SK-N-MC (cell line): ENCODE measurements at places on chromosomes 7 and 10.

DNA sequence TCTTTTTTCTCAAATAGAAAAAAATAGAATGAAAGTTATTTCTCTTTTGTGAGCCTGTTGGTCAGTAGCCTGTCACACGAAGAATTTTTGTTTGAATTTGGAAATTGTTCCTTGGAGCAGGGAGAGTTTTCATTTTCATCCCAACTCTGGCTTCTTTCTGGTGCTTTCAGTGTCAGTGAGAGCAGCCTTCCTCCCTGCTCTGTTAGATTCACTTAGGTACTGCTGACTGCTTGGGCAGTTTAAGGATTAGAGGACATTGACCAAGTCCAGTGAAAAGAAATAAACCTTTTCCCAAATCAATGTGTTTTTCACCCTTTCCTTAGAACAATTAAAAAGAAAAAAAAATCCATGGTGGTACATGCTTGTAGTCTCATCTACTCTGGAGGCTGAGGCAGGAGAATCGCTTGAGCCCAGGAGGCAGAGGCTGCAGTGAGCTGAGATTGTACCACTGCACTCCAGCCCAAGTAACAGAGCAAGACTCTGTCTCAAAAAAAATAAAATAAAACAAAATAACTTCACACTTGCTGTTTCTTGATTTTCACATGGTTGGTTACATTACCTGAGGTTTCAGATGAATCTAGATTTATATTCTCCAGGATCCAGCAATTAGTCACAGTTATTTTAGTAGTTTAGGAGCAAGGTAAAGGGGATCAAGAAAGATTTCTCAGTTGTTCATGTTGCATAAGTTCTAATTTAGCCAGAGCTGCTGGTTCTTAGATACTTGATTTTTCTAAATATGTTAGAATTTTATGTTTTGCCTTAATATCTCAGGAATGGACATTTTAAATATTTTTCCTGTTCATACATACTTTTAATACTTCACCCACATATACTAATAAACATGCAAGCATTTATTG, 63.1 kb downstream of the ZNRF2 start:
- no peak for DNase-seq

GRCh38 chr7:120064565-120064964, 208.4 kb upstream of the KCND2 start:
- no peak for DNase-seq

GRCh38 chr7:28478656-28479055, 66.3 kb downstream of the CREB5 start:
- DNase-seq: no peak

DNA sequence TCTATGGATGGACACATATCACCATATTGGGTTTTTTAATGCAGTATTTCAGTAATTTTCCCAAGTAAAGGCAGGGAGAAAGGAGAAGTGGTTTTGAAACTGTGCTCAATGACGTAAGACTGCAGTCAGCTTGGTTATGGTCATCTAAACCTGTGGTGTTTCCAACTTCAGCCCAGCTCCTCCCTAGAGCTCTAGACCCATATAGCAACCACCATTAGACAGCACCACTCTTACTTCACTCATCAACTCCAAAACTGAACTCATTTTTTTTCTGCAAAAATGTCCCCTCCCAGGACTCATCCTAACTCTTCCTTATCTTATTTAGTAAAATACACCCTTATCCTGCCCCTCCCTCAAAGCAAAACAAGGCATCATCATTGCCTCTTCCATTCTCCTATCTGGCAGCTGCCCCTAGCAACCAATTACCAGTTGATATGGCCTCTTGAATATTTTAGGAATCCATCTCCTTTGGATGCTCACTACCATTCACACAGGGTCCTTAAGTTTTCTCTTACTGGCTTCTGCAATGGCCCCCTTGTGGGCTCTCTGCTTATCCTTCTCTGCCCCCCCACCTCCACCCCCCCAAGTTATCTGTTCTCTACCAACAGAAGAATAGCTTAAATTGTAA, 1.5 kb upstream of the RALA start:
- DNase-seq: no peak

GRCh38 chr10:107548301-107548700, 383.8 kb upstream of the SORCS1 start:
- DNase-seq: no peak

DNA sequence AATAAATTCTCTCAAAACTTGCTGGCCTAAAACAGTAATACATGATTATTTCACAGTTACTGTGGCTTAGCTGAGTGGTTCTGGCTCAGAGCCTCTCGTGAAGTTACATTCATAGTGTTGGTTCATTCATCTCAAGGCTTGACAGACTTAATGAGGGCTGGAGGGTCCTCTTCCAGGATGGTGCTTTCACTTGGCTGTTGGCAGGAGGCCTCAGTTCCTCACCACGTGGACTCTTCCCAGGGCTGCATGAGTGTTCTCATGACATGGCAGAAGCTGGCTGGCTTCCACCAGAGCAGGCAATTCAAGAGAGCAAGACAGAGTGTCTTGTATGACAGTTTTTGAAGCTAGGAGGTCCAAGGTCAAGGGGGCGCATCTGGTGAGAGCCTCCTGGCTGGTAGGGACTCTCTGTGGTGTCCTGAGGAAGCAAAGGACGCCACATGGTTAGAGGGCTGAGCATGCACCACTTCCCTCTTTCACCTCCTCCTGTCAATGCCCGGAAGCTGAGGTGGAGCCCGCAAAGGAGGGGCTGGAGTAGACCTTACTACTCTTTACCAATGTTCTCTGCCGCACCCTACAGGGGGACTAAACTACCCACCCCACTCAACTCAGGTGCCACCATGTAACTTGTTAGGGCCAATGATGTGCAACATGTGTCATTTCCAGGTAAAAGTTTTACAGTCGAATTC, 58.2 kb upstream of the YAE1 start:
- DNase-seq: no peak

- no peak for DNase-seq
Measured at GRCh38 chr7:116689790-116690259, 17.8 kb downstream of the MET start.

DNA sequence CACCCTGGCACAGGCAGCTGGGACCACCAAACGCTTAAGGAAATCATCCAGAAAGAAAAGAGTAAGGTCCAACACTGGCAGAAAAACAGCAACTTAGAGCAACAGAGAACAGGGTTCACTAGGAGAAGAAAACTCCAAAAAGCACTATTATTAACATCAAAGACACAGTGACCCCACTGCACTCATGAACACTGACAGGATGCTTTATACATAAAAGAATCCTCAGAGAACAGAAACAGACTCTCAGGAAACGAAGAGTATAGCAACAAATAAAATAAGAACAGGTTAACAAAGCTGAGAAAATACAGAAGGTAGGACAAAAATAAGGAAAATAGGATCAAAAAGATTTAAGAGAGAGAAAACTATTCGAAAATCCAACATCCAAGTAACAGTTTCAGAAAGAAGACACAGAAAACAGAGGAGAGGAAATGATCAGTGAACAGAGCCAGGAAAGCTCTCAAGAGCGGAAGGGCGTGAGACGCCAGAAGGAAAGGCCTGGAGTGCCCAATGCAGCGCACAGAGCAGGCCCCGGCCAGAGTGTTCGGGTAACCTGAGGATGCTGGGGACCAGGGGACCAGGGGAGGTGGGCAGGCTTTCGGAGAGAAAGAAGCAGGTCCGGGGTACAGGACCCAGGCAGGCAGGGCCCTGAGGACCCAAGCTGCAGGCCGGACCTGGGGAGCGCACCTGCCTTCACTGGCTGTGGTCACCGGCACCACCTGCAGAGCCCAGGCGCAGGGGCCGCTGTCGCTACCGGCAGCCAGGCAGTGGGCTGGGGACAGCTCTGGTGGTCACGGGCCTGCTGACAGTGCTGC, 258.2 kb downstream of the MAD1L1 start:
- no peak for DNase-seq

- DNase-seq: no peak
Measured at GRCh38 chr10:119650692-119651513, at the start of gene BAG3. Gene BAG3, plus strand, starts transcription at chr10:119651380. Its CDS starts 296 bp downstream, at chr10:119651676.

- DNase-seq: no peak
Measured at GRCh38 chr10:12006671-12007070, 35.9 kb downstream of the UPF2 start.

DNA sequence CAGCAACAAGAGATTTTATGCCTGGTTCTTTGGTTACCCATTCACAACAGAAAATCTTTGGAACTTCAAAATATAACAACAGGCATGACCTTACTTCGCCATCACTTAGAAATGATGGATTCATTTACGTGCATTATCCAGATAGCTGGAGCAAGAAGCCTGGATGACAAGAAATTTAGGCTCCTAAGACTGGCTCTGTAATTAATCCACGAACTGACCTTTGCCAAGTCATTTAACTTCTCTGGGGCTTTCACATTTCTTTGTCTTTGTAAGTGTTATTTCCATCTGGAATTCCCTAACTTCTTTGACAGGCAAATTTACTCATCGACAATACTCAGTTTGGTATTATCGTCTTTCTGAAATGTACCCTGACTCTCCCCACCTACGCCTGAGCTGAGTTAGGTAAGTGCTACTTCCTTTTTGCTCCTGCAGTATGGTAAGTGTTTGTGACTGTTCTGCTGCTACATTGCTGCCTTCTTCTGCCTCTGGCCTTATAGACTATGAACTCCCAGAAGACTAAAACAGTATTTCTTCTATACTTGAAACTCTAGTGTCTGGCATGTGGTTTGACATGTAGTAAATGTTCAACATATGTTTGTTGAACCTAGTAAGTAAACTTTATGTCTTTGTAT, 5.5 kb upstream of the MDFIC start:
- DNase-seq: no peak

- DNase-seq: no peak
Measured at GRCh38 chr10:95247881-95248583, 42.8 kb downstream of the PDLIM1 start.

DNA sequence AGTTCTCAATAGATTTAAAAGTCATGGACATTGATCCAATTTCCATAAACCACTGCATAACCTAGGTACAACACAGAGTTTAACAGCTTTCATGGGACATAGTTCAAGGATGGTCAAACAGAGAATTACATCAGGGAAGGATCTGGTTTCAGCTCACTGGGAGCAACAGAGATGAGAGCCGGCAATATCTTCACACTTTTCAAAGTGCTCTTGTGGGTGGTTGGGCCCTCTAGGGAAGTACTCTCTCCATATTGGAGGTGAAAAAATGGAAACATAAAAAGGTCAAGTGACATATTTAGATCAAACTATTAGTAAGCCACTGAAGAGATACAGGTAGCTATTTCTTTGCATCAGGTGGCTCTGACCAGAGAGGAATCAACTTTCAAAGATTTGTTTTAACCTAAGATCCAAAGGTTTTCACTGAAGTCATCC, 61.8 kb upstream of the LRRN3 start:
- no peak for DNase-seq

DNA sequence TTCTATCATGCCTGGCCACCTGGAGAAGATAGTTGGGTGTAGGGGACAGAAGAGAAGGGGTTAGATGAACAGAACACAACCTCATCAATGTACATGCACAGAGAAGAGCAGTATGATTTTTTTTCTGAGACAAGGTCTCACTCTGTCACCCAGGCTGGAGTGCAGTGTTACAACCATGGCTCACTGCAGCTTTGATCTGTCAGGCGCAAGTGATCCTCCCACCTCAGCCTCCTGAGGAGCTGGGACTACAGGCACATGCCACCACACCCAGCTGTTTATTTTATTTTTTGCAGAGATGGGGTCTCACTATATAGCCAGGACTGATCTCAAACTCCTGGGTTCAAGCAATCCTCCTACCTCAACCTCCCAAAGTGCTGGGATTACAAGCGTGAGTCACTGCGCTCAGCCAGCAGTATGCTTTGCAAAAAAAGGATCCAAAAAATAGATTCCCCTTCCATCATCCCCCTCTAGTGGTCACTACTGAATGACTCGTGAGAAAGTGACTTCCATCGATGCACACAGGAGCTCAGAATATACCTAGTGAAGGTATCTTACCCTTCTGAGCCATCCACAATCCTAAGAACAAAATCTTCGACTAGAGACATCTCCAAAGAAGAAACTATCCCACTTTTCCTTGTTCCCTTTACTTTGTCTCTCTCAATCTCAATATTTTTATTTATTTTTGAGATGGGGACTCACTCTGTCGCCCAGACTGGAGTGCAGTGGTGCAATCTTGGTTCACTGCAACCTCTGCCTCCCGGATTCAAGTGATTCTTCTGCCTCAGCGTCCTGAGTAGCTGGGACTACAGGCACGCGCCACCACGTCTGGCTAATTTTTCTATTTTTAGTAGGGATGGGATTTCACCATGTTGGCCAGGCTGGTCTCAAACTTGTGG, 21.0 kb downstream of the ZCWPW1 start:
- no peak for DNase-seq

GRCh38 chr10:122281751-122282150, 10.7 kb downstream of the BTBD16 start:
- DNase-seq: no peak

GRCh38 chr7:73870041-73870492, 9.1 kb downstream of the TMEM270 start:
- no peak for DNase-seq

GRCh38 chr10:93718937-93719725, 16.7 kb upstream of the FRA10AC1 start:
- no peak for DNase-seq

GRCh38 chr10:44990302-44990655, 10.4 kb upstream of the ZNF22 start:
- no peak for DNase-seq

- DNase-seq: no peak
Measured at GRCh38 chr10:35351021-35351420, 14.7 kb downstream of the CCNY start.

GRCh38 chr10:36171953-36172940, 530.2 kb upstream of the FZD8 start:
- no peak for DNase-seq

DNA sequence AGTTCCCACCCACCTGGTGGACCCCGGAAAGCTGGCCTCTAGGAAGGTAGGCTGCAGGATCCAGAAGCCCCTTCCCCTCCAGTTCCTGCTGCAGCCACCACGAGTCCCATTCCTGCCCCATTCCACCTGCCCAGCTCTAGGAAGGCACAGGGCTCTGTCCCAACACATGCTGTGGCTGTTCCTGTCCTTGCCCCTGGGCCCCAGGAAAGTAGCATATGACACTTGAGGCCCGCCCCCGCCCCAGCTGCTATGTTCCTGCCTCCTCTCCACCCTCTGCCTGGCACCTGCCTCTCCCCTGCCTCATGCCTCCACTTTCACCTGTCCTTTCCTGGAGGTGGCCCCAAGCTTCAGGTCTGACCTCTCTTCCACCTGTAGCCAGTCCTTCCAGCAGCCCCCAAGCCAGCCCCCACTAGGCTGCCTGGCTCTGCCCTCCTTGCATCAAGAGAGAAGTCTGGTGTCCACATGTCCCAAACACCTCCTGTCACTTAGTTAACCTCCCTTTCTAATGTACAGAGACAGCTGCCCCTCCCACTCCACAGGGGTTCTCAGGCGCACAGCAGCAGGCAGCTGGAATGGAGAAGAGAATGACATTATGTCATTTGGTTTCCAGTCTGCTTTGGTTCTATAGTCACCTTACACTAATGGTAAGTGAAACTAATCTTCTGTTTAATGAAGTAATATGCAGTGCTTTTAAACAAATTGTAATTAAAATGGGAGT, 22.7 kb downstream of the YKT6 start:
- DNase-seq: no peak
